ENCODE measurements at places on chromosomes 5 and 9.

DNA sequence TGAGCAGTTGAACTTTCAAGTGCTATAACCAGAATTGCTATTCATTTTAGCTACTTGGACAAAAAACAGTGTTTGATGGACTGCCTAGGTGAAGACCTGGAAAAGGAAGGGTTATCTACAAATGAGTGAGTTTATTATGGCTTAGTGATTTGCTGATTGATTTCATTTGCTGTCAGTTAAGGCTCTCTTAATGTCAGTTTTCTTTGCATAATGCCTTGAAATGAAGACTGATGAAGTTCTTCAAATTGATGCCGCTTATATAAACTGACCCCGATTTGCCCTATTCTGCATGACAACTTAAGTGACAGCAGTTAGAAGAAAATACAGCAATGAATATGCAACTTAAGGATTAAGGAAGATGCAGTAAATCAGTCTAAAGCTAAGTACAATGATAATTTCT lies 332.6 kb downstream of the CCDC171 start:
- no peak for DNase-seq

DNA sequence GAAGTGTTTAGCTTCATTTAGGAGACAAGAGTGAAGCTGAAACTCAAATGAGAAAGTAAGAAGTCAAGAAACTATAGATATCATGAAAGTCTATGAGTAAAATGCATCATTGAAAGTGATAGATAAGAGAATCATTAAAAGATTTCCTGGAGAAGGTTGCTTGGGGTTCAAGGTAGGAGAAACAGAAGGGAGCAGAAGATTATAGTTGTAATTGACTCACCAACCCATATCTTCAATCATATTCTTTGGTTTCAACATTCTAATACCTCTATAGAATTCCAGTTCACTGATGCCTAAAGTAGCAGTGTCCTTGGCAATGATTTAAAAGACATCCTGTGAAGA lies 365.7 kb upstream of the RIOK2 start:
- DNase-seq, result no peak

DNA sequence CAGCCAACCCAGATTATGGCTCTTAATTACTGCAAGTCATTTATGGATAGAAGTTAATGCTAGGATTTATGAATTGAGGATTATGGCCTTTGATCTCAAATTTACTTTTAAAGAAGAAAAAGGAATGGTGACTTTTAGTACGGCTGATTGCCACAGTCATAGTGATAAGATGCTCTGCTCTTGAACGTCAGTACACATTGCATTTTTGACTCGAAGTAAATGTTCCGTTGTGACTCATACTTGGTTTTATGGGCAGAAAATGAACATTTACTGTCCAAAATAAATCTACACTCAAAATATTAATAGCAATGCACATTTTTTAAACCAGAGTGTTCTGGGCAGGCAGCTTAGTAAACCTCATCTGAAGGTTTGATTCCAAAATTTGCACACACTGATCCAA lies 830 bp downstream of the ADAMTSL1 start:
- peak; percentile 49 for DNase-seq

DNA sequence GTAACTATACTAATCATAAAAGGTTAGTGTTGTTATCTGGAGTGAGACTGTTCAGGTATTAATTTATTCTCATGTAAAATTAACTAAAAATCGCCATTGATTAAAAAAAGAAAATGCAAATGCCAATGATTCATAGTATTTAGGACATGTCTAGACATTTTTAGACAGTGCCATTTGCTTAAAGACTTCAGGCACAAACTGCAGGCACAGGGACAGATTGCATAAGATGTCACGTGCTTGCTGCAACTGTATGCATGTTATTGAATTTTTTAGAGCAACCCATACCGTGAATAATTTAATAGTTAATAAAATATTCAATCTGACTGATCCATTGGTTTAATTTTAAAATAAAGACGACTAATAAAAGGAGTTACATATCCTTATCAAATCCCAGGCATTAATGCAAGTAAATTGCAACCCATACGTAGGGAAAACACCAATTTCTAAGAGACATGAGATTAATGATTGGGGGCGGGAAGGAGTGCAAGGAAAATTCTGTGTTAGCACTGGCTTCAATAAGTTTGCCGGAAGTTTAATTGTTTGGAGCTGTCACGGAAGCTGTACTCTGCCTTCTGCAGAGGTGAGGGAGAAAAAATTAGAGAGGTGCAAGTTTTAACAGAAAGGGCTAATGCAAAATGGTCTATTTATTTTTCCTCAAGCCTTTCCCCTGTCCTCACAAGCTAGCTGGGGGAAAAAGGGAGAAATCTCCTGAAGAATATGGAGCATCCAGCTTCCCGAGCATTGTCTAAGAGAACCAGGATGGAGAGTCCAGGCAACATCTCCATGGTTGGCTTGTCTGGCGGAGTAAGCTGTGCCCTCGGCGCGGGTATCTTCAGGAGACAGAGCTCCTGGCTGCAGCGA lies 2.9 kb downstream of the EDIL3 start:
- DNase-seq, result no peak

GRCh38 chr5:43110606-43111170 lies 10.0 kb upstream of the ZNF131 start:
- peak; percentile 6 for DNase-seq

GRCh38 chr9:136292591-136293448 lies 11.1 kb downstream of the CCDC187 start:
- no peak for DNase-seq

DNA sequence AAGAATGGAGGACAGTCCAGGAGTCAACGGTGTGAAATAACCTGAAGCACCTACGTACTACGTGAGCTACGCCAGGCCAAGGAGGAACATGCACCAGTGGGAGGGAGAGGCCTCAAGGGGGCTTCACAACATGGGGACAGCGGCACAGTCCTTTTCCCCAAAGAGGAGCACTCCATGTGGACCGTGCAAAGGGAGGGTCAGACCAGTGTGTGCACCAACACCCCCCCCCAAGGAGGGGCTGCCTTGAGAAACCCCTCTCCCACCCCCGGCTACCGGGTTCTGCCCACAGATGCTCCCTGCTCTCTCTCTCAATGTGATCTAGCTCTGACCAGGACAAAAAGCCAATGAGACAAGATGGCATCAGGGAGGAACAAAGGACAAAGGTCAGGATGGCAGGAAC lies 68.6 kb downstream of the PRRT1B start:
- DNase-seq, result no peak

- peak; percentile 97 for DNase-seq
Observed at GRCh38 chr5:111859533-111860270, 102.7 kb upstream of the NREP start.

GRCh38 chr5:136103118-136103517 lies 29.5 kb upstream of the SMAD5 start:
- no peak for DNase-seq

GRCh38 chr5:164051745-164052144 lies 546.3 kb downstream of the MAT2B start:
- DNase-seq, result peak; percentile 48

GRCh38 chr9:77595426-77596095 lies 52.6 kb downstream of the GNA14 start:
- DNase-seq, result no peak
